ENCODE measurements at places on chromosomes 4 and X. TPM values are rescaled to one million over a fixed set of nuclear protein-coding genes. Genes with fewer than 3 reads are reported as not detected.

The ANXA3 gene
- 59.6 TPM for total RNA-seq

The ZNF732 gene
- total RNA-seq: not detected

The SOWAHB gene
- total RNA-seq: not detected

The LYAR gene
- 31.7 TPM for total RNA-seq

The CLDN34 gene
- not detected for total RNA-seq

The TMEM255A gene
- 0.13 TPM for total RNA-seq

The SYN1 gene
- 0.21 TPM for total RNA-seq

The CACNA1F gene
- not detected for total RNA-seq

The PDGFRA gene
- total RNA-seq: 0.96 TPM

The SLC25A4 gene
- 15.3 TPM for total RNA-seq

The ATP1B4 gene
- total RNA-seq: not detected

The FANCB gene
- total RNA-seq: 3.2 TPM

The DCAF8L2 gene
- not detected for total RNA-seq

The TBC1D8B gene
- 1.7 TPM for total RNA-seq

The HSFX2 gene
- not detected for total RNA-seq

The MAOA gene
- total RNA-seq: 0.49 TPM

The C4orf51 gene
- total RNA-seq: not detected

The FDCSP gene
- not detected for total RNA-seq

The POU3F4 gene
- total RNA-seq: not detected
